Stimulated activated CD4-positive, alpha-beta T cell treated with anti-CD3 and anti-CD28 coated beads, Interleukin-1b, Interleukin-23, amount 100 ng/mL, for 48 hours (primary cell): ENCODE measurements at places on chromosomes 13 and 19.

DNA sequence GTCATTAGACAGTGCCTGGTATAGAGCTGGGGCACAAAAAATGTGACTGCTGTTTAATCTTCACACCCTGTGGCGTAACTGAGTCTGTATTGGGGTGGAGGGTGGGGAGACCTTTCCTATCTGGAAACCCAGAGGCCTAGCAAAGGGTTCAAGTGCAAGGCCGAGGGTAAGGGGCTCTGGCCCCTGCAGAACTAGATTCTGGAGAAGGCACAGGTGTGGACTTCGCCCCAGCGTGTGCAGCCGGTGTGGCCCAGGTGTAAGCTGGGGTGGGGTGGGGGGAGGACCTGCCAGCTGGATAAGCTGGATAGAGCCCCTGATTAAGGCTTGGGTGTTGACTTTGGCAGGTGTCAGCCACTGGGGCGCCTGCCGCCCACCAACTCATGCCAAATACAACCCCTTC is 1.3 kb downstream of the RAB3D start:
- DNase-seq: no peak

- DNase-seq: no peak
Observed at GRCh38 chr13:92122186-92122853, 723.9 kb downstream of the GPC5 start.

DNA sequence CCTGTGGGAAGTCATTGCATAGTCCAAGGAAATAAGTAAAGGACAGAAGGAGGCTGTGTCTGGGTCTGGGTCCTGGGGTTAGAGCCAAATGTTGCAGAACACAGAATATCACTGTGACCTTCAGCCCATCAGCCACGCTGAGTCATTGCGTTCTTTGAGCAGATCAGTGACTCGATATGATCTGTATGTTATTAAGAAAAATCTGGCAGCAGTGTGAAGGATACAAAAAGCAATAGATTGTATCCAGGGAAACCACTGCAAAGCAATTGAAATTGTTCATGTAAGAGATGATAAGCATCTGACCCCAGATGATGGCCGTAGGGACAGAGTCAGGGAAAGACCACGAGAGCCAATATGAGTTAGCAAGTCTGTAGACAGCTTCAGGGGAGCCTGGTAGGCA is 1575.1 kb upstream of the SLC10A2 start:
- DNase-seq: no peak

- peak; percentile 35 for DNase-seq
Observed at GRCh38 chr13:114109641-114110041, 22.8 kb downstream of the RASA3 start.

DNA sequence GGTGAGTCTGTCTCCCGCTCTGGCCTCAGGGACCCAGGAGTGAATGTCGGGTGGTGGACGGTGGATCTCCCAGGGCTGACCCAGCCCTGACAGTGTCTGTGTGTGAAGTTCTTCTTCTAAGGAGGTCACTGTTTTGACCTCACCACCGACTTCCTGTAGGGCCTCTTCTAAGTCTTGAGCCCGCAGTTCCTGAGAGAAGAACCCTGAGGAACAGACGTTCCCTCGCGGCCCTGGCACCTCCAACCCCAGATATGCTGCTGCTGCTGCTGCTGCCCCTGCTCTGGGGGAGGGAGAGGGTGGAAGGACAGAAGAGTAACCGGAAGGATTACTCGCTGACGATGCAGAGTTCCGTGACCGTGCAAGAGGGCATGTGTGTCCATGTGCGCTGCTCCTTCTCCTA is at the start of gene SIGLEC7:
Gene SIGLEC7 (plus strand): TSS at position 183 of the 400 bp plus-strand sequence. CDS start 69 bp downstream, at position 252.
- DNase-seq: no peak

GRCh38 chr19:53868091-53868891 is 608 bp downstream of the MYADM start:
- peak; percentile 32 for DNase-seq

DNA sequence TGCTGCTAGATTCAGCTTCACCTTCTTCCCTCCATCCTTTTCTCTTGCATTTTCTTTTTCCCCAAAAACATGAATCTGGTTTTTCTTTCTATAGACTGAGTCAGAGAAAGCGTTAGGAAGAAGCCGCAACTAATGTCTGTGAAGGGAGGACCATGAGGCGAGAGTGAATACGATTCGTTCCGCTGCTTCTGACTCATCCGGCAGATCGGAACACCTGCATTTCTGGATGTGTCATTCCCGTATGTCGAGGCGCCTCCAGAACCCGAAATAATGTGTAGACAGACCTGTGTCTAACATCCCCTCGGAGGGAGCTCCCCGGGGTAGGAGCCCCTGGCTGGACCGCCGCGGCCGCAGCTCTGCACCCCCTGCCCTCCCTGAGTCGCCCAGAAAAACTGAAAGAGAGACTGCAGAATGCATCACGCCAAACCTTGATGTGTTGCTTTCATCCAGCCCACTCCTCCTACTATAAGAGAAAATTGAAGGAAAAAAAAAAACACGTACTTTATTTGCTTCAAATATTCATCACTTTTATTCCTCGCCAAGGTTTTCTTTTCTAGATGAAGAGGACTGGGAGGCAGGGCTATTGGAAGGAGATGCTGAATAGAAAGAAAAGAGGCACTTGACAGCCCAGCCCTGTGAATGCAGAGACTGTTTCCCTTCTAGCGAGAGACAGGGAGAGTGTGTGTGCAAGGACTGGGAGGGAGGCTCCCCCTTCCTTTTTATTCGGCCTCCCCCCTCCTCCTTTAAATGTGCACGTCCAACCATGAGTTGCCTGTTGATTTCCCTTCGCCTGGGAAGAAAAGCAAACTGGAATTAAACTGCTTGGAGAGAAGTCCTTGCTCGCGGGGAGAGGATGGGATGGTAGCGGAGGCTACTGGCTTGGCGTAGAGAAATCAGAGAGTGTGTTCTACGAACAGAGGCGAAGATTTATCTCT is 616 bp upstream of the PCDH17 start:
- DNase-seq: no peak

- no peak for DNase-seq
Observed at GRCh38 chr13:67554746-67555452, 324.8 kb upstream of the PCDH9 start.

- no peak for DNase-seq
Observed at GRCh38 chr13:91122766-91123165, 224.7 kb upstream of the MIR17HG start.

GRCh38 chr13:113168211-113168610 is 9.8 kb downstream of the PROZ start:
- no peak for DNase-seq

DNA sequence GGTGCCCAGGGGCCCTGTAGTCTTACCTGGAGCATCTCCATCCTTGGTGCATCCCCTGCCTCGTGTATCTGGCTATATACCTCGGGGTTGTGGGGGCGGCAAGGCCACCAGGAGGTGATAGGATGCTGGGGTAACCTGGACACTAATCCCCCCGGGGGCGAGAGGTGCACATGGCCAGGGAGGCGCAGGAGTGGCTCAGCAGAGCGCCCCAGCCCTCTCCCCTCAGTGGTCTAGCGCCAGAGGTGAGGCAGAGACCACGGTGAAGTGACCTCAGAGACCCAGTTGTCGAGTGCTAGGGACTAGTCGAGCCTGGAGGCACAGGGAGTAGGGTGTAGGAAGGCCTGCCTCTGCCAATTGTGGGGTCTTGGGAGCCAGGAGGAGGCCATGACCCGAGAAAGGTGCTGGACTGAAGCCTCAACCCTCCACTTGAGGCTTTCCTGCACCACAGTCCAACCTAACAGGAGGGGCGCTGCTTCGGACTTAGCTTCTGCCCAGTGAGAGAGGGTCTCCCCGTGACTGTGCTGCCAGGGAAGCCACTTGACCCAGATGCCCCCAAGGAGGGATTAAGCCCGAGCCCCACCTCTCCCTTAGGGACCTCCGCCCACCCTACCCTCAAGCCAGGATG is at the start of gene LHB:
Gene LHB (minus strand): TSS at position 51 of the 625 bp plus-strand sequence. CDS start 10 bp downstream, at position 41.
- DNase-seq: no peak

DNA sequence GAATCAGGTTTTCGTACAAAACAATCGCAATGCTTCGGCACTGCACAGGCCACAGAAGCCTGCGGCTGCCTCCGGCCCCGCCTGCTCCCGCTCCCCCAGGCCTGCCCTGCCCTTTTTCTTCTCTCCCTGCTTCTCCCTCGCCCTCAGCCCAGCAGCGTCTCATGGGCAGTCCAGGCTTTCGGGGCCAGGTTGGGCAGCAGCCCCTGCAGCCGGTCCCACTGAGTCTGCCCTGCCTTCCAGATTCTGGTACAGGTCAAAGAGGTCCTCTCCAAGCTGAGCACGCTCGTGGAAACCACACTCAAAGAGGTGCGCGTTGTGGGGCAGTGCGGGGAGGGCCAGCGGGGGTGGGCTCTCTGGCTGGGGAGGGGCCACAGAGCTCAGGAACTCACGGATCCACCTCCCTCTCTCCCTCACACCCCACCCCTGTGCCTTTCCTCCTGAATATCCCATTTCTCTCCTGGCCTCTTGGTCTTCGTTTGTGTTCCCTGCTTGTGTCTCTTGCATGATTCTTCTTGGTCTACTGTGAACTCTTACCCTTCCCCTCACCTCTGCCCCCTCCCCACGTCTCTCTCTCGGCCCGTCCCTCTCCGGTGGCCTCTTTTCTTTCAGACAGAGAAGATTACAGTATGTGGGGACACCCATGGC is 30.1 kb downstream of the CCDC8 start:
- no peak for DNase-seq

DNA sequence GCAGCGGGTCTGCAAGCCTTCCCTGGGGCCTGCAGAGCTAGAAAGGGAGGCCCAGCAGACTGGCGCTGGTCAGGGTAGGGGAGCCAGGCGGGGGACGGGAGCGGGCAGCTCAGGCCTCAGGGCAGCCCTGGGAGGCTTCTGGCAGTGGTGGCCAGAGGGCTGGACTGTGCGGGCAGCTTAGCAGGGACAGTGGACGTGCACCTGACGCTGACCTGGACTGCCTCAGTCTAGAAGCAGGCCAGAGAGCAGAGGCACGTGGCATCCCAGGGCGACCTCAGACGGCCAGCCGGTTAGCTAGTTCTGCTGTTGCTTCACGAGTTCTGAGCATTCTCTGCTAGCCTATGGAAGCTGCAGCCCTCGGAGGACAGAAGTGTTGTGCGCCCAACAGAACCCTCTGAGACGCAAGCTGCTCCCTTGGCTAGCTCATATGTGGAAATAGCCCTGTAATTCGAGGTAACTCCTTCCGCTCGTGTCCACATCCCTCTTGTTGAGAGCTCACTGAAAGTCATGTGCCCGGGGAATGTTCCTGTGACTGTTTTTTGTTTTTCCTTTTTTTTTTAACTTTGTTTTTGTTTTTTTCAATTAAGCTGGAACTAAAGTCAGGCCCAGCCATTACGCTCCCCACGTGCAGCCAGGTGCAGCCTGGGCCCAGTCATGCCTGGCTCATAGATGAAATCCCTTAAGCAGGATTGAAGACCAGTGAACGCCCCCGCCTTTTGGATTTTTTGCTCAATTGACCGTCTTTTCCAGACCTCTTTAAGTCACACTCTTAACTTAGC is 1.9 kb upstream of the FAM174C start:
- no peak for DNase-seq

- DNase-seq: no peak
Observed at GRCh38 chr19:53908935-53909415, at the start of gene CACNG7. Gene CACNG7 (plus strand): TSS chr19:53909278. CDS start chr19:53912832, 3,554 bp downstream.

DNA sequence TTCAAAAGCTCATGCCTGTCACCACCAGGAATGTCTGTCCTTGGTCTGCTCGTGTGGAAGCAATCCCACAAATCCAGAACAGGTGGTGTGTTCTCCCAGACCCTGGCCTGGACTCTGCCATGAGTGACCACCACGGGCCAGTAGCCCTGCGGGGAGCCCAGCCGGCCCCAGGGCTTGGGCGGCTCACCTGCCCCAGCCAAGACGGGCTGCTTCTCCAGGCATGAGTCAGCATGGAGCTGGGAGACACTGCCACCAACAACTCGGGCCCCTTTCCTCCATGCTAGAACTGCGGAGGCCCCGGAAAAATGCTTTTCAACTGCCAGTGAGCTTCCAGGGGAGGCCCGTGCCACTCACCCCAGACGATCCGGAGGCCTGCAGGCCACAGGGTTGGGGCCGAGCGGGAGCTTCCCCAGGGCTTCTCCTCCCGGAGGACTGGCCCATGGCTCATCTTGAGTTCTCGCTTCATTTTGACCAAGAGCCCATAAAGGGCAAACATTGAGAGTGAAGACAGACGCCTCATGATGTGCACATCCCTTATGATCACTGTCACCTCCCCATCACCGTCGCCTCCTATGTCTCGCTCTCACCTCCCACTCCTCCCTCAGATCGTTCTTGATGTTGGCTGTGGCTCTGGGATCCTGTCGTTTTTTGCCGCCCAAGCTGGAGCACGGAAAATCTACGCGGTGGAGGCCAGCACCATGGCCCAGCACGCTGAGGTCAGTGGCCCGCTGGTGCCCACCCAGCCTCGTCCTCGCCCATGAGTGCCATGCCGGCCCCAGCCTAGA is 16.7 kb downstream of the YIPF2 start:
- DNase-seq: no peak

GRCh38 chr13:33025220-33025744 is 9.1 kb downstream of the KL start:
- no peak for DNase-seq

- no peak for DNase-seq
Observed at GRCh38 chr13:45584816-45585215, 30.7 kb downstream of the ERICH6B start.

DNA sequence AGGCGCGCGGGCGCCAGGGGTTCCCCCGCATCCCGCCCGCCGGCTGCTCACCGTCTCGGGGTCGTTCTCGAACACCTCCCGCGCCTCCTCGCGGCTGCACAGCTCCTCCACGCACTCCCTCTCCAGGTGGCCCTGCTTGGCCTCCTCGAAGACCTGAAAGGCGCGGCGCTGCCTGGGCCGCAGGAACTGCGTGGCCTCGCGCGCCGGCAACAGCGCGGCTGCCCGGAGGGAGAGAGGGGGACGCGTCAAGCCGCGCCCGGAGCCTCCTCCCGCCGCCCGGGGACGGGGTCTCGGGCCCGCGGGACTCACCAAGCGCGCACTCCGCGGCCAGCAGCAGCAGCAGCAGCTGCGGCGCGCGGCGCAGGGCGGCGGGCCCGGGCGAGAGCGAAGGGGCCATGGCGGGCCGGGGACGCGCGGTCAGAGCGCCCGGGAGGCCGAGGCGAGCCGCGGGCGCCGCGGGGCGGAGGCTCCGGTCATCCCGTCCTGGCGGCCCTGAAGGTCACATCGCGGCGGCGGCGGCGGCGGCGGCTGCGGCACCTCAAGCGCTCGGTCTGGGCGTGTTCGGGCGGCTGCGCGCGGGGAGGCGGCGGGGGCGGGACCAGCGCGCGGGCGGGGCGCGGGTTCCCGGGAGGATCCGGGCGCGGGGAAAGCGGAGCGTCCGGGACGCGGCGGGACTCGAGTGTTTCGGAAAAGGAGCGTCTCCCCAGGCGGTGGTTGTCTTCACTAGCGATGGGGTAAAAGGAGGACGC is at the start of gene GAS6:
Gene GAS6 (minus strand): TSS at position 553 of the 749 bp plus-strand sequence. CDS start 156 bp downstream, at position 397.
- no peak for DNase-seq

DNA sequence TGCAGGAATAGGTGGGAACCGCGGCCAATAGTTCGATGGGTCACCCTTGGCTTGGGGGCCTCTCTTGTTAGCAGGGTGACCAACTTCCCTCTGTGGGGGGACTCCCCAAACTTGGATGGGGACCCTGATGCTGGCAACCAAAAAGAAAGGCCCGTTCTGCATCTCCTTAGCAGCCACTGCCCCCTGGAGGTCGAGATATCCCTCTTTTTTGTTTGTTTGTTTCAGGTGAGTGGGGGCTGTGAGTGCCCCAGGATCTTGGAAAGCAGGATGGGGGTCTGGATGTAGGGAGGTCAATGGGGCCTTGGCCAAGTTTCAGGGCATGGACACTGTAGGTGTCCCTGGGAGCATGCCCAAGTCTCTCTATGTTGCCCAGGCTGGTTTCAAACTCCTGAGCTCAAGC is 7.7 kb upstream of the CRTC1 start:
- DNase-seq: no peak

GRCh38 chr13:62626771-62627170 is 1211.1 kb upstream of the PCDH20 start:
- no peak for DNase-seq

GRCh38 chr19:6260912-6261650 is 18.7 kb downstream of the MLLT1 start:
- DNase-seq: no peak

- no peak for DNase-seq
Observed at GRCh38 chr13:36673352-36673751, 468 bp upstream of the SERTM1 start.
